Left renal pelvis (tissue), 4 donors: ENCODE measurements at places on chromosomes 16 and 17.

- no peak for DNase-seq
Measured at GRCh38 chr16:25012525-25012991, 2.6 kb downstream of the ARHGAP17 start.

GRCh38 chr17:3565143-3565542, 7.5 kb upstream of the TRPV3 start:
- no peak for DNase-seq

DNA sequence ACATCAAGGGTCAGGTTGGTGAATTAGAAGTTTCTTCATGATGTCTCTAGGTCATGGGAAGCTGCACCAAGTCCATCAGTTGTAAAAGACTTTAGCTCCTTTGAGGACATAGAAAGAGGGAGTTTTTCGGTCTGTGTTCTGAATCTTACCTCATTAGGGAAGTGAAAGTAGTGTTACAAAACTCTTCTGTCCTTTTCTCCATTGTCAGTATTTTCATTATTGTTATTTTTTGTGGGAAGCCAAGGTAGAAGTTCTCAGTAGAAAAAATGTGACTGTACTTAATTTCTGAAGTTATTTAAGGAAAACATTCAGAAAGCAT, 24.2 kb downstream of the MAP3K3 start:
- no peak for DNase-seq

GRCh38 chr17:59505610-59506276, 59.7 kb upstream of the DHX40 start:
- no peak for DNase-seq

- DNase-seq: peak; percentile 50
Measured at GRCh38 chr17:19762515-19762961, 14.4 kb upstream of the ALDH3A1 start.

GRCh38 chr16:58500430-58501241, 693 bp downstream of the NDRG4 start:
- no peak for DNase-seq

- DNase-seq: no peak
Measured at GRCh38 chr17:63436523-63437110, 9.5 kb downstream of the CYB561 start.
